ENCODE measurements at places on chromosomes 7 and 10. TPM values are rescaled to one million over a fixed set of nuclear protein-coding genes. Genes with fewer than 3 reads are reported as not detected.

DNA sequence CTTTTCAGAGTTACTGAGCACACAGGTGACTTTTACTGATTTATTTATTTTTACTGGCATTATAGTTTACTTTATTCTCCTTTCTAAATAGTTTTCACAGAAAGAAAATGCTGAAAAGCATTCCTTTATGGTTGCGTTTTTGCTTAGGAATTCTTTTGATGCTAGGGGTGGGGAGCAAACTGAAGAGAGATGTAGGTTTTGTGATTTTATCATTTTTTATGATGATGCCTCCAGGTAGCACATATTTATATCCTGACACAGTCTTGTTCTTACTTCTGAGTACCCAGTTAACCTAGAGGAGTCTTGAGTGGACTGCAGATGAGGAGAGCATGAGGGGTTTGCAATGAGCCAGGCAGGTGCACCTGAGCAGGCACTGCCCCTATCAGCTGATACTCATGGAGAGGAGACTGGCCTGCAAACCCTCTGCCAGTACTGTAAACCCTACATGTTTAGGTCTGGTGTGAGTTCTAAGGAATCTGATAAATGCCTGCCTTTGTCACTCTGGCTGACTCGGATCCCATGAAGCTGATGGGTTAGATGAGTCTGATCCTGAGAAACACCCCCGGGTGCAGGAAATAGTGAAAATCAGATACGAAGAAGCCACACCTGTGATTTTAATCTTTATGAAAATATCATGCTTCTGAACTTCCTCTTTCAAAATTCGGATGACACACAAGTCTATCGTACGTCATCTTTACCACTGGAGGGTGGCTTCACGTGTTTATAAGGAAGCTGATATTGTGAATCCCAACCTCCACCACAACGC lies 302.9 kb downstream of the WDR37 start:
- DNase-seq, result no peak

GRCh38 chr7:47827351-47827756 lies 120.9 kb downstream of the PKD1L1 start:
- no peak for DNase-seq

- DNase-seq, result no peak
Observed at GRCh38 chr10:11284291-11285085, 266.8 kb downstream of the CELF2 start.

DNA sequence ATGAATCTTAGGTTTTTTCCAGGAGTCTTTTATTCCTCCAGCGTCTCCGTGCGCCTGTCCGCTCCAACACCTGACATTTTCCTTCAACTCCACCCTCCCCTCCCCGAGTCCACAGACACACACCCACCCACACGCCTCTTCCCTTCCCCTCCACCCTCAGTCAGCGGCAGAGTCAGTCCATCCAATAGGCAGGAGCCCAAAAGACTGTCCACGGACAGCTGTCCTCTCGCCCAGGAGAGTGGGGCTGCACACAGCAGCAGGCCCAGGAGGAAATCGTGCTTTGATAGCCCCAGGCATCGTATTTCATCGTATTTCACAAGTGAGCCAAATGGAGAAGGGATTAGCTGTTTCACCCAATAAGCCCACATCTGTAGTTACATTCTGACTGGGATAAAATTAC lies 285.1 kb downstream of the ZEB1 start:
- DNase-seq, result peak; percentile 41

DNA sequence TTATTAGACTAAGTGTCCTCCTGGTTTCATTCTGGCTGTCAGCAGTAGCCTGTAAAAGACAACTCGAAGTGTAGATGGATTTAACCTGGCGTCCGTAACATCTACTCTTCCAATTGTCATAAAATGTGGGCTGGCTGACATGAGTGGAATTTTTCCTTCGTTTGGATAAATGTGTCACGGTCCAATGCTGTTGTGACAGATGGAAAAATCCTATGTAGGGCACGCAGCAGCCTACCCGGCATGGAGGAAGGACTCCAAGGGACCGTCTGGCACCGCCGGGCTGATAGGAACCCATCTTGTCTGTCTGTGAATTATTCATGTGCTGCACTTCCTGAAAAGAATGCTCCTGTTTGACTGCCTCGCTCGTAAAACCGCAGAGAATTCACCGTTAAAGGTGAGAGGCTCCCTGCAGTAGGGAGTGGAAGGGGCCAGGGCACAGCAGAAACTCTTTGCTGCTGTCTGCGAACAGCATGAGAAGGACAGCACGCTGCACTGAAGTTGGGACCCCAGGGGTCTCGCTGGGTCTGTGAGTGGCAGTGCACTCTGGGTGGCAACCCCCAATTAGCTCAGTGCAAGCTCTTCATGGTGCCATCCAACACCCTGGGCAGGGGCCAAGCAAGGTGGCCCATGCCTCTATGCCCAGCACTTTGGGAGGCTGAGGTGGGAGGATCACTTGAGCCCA lies 1.6 kb upstream of the ORAI2 start:
- no peak for DNase-seq

The NODAL gene
- polyA plus RNA-seq, result not detected

The GOLGA7B gene
- not detected for polyA plus RNA-seq

DNA sequence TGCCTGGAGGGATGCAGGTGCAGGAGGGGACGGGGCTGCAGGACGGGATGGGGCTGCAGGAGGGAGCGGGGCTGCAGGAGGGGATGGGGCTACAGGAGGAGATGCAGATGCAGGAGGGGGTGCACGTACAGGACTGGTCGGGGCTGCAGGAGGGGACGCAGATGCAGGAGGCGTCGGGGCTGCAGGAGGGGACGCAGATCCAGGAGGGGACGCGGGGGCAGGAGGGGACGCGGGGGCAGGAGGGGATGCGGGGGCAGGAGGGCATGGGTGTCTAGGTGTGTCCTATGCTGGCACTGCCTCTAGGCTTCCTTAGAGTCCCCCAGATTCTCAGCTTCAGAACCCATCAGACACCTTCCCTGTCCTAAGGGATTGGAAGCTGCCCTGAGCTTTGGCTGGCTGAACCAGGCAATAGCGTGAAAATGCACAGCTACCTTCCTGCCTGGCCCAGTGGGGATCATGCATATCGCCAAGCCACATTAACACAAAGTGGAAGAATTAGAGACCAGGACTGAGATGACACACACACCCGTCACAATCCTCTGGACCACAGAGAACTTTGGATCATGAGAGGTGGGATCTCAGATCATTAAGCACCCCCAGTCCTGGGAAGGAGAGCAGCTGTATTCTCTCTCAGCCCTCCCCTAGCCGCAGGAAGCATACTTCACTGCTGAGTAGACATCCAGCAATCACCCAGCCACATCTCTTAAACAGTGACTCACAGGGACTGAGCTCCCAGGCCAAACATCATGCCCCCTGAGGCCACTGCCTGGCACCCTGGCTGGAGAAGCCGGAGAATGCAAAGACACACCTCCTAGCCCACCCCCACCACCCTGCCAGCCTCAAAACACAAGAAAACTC lies 67.3 kb downstream of the VWA2 start:
- DNase-seq, result peak; percentile 94

The ADCYAP1R1 gene
- polyA plus RNA-seq, result not detected

DNA sequence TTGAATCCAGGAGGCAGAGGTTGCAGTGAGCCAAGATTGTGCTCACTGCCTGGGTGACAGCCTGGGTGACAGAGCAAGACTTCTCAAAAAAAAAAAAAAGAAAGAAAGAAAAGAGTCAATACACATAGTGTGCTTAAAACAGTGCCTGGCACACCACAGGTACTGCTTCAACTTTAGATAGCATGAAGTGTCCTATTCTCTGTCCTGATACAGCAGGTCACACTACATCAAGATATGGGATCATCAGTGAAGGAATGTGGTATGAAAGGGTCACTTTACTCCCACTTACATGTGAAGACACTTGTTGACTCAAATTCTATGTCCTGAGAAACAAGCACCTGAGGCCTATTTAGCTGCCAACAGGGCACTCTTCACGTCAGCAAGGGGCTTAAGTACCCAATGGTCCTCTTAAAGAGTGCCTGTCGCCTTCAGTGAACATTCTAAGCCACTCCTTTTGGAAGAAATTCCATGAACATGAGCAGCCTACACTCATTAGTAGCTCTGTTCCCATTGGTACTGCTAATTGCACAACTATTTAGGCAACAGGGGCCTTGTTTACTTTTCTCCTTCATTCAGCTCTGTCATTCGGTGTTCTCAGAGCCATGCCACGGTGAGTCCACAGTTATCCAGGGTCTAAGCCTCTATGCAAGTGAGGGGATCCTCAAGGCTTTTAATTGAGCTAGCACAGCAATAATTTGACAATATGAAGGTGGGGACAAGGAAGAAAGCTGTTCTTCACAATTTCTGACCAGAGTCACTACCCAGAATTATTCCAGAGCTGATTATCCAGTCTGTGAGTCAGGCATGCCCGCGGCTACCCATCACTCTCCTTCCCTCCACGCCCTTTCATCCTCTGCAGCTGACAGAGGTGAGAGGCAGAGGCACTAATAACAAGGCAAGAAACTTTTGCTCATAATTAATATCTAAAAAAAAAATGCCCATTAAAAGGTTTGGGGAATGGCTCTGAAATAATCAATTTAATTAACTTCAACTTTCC lies 56.6 kb upstream of the PTN start:
- peak; percentile 74 for DNase-seq

DNA sequence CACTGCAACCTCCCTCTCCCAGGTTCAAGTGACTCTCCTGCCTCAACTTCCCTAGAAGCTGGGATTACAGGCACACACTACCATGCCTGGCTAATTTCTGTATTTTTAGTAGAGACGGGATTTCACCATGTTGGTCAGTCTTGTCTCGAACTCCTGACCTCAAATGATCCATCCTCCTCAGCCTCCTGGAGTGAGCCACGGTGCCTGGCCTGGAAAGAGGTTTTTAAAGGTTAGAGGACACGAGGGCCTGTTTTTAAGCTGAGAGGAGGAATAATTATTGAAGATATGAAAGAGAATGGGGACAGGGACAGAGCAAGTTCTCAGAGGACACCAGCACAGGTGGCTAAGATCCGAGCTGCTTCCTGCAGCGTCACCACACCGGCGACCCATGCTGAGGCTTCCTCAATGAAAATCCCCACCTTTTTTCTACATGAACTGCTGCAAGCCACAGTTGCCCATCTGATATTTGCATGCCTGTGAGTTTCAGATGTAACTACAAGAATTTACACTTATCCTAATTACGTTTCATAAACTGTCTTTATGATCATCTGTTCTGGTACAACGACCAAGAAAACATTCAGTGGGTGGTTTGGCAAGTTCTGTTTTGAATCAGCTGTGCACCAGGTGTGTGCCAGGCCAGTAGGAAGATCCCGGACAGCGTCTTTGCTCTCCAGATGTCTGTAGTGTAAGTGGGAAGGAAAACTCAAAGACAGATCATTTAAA lies 76.0 kb downstream of the HIP1 start:
- no peak for DNase-seq

GRCh38 chr7:120959929-120960484 lies 9.4 kb downstream of the ING3 start:
- no peak for DNase-seq

DNA sequence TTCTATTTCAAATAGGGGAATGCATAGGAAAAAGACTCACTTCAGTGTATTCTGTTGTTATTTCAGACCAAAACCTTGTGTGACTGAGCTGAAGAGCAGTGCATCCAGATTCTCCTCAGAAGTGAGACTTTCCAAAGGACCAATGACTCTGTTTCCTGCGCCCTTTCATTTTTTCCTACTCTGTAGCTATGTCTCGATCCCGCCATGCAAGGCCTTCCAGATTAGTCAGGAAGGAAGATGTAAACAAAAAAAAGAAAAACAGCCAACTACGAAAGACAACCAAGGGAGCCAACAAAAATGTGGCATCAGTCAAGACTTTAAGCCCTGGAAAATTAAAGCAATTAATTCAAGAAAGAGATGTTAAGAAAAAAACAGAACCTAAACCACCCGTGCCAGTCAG lies 12.0 kb downstream of the TET1 start:
- peak; percentile 64 for DNase-seq

DNA sequence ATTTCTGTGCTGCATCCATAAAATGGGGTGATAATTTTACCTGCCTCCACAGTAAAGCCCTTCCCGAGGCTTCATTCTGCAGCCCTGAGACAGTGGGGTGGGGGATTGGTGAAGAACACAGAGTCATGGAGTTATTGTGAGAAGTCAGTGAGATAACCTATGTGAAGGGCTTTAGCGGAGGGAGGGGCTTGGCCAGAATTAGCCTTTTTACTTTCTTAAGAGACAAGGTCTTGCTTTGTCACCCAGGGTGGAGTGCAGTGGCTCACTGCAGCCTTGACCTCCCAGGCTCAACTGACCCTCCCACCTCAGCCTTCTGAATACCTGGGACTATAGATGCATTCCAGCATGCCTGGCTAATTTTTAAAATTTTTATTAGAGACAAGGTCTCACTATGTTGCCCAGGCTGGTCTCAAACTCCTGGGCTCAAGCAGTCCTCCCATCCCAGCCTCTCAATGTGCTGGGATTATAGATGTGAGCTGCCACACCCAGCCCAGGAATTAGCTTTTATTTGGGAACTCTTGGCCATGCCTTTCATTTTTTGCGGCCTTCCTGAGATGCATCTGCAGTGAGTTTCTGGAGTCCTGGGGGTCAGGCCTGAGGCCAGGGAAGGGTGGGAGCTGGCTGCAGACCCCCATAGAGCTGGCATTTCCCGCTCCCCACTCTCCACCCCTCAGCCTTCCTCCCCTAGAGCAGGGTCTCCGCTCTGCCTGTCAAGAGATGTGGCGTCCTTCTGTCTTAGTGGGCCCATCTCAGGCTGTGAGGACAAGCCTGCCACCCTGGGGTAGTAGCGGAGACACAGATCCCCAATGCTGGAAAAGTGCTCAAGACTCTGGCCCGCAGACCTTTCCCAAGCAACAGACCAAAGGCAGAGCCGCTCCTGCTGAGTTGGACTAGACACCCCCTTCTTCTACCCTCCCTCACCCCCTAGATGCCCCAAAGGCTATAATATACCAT lies 77.0 kb downstream of the ZMIZ1 start:
- DNase-seq, result no peak

- no peak for DNase-seq
Observed at GRCh38 chr7:3558400-3558799, 257.3 kb downstream of the SDK1 start.

DNA sequence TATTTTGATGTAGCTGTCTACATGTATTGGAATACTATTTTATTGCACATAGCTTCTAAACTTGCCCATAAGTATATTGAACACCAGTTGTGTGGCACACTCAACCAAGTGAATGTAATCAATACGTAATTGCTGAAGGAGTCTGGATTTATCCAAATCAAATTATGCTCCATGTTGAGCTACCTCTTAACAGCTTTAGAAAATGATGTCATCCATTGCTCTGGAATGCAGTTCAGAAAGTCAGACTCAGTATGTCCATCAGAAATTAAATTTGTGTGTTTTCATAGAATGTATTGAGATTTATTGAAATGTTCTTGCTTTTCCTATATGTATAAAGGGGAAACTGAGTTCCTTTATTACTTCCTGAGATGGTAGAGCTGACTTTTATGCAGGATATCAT lies 25.0 kb upstream of the CCAR1 start:
- peak; percentile 3 for DNase-seq
